Upper lobe of right lung (tissue), 1 donor: ENCODE measurements at places on chromosomes 7 and 10.
A peak's percentile ranks its signal among the peaks of the same experiment; 100 is the strongest.

- H3K4me3 ChIP-seq = no peak overlapping the region
- H3K36me3 ChIP-seq = no peaks in the 10 kb centered on the region
- H3K27me3 ChIP-seq = no peaks in the 10 kb centered on the region
- H3K4me1 ChIP-seq = no peaks in the 10 kb centered on the region
- no peak for DNase-seq
Measured at GRCh38 chr10:25522946-25523608, 348.3 kb downstream of the GPR158 start.

GRCh38 chr10:106023329-106023728, 1141.2 kb downstream of the SORCS1 start:
- no peak overlapping the region for H3K27ac ChIP-seq
- H3K36me3 ChIP-seq = no peaks in the 10 kb centered on the region
- no peak for DNase-seq
- H3K4me3 ChIP-seq = no peak overlapping the region
- H3K4me1 ChIP-seq = no peaks in the 10 kb centered on the region
- no peaks in the 10 kb centered on the region for H3K27me3 ChIP-seq

DNA sequence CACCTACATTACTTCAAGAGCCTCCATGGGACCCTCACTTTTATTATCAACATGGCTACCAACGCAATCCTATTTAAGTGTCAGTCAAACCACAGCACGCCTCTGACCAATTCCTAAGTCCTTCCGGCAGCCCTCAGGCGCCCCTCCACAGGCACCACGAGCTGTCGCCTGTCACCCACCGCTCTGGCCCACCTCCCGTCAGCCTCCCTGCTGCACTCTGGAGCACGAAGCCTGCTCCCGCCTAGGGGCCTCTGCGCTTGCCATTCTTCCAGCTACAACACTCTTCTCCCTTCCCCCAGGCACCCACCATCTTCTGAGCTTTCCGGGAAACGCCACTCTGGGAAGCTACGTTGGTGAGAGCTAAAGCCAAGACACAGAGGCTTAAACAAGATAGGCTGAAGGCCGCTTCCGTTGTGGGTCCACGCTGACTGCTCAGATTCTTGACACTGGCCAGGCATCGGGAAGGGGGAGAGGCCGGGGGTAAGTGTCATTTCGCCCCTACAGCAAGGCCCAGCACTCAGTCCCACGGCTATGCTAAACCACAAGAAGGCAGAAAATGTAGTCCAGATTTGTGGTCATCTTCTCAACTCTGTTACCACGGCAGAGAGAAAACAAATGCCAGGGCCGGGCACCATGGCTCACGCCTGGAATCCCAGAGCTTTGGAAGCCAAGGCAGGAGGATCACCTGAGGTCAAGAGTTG, 56.7 kb downstream of the GNA12 start:
- H3K27me3 ChIP-seq = no peaks in the 10 kb centered on the region
- peaks cover 20% of the 10 kb centered on the region for H3K36me3 ChIP-seq
- no peak overlapping the region for H3K27ac ChIP-seq
- no peak for DNase-seq
- no peak overlapping the region for H3K4me3 ChIP-seq
- peaks cover 8% of the 10 kb centered on the region for H3K4me1 ChIP-seq

DNA sequence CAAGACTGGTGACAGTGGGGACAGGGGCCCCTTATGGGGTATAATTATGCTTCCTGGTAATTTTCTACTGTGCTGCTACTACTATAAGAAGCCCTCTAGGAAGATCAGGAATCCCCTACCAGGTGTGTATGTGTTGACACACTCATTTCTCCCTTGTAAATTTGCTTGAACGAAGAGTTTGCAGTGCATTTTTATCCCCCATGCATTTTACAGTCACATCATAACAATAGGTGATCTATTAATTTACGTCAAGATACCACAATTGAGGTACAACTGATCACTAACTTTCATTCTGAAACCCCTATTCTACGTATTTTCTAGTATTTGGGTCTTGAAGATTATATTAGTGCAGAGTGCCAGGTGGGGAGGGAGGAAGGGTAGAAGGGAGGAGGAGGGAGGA, 252.2 kb downstream of the NSUN6 start:
- H3K4me1 ChIP-seq = no peaks in the 10 kb centered on the region
- no peaks in the 10 kb centered on the region for H3K27me3 ChIP-seq
- no peaks in the 10 kb centered on the region for H3K36me3 ChIP-seq
- DNase-seq = no peak
- no peak overlapping the region for H3K4me3 ChIP-seq

GRCh38 chr10:132528064-132528691, 9.4 kb upstream of the INPP5A start:
- no peaks in the 10 kb centered on the region for H3K27me3 ChIP-seq
- H3K36me3 ChIP-seq = no peaks in the 10 kb centered on the region
- no peak overlapping the region for H3K4me3 ChIP-seq
- DNase-seq = no peak

DNA sequence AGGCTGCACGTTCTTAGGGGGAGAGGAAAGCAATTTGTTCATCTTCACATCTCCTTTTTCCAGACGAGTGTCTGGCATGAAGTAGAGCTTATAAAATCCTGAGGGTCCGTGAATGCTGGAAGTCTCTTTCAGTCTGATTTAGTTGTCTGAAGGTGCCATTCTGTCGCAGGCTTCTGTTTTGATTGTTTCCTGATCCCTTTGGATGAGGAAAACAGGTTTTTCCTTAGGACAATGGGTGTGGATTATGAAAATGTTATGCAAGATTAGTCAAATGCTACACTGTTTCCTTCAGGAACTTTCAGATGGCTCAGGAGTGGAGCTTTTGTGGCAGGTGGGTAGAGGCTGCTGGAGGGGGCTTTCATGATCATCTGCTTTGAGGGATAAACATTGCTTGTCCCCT, at the start of gene ITPRID1:
TSS of gene ITPRID1 (plus strand) at position 301 of the 400 bp plus-strand sequence. CDS start 38,935 bp downstream, outside the sequence.
- H3K36me3 ChIP-seq = no peaks in the 10 kb centered on the region
- no peak within 1 kb of the TSS for H3K4me3 ChIP-seq
- no peaks in the 10 kb centered on the region for H3K4me1 ChIP-seq
- no peak for DNase-seq

DNA sequence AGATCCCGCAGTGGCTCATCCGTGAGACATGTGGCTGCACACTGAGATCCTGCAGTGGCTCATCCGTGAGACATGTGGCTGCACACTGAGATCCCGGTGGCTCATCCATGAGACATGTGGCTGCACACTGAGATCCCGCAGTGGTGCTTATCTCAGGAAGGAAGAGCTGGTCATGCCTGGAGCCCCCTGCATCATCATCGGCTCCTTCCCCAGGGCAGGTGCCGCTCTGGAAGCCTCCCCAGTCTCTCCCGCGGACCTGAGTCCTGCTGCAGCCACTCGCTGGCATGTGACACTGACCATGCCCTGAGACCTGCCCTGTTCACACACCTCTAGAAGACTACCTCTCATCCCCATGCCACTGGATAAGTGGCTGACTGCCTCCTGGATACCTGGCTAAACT, 181.3 kb downstream of the PTPRN2 start:
- peak; percentile 26 for DNase-seq
- H3K4me3 ChIP-seq = no peak overlapping the region
- no peaks in the 10 kb centered on the region for H3K36me3 ChIP-seq
- no peak overlapping the region for H3K27ac ChIP-seq
- no peaks in the 10 kb centered on the region for H3K27me3 ChIP-seq
